ENCODE measurements at places on chromosomes 3 and 15.

DNA sequence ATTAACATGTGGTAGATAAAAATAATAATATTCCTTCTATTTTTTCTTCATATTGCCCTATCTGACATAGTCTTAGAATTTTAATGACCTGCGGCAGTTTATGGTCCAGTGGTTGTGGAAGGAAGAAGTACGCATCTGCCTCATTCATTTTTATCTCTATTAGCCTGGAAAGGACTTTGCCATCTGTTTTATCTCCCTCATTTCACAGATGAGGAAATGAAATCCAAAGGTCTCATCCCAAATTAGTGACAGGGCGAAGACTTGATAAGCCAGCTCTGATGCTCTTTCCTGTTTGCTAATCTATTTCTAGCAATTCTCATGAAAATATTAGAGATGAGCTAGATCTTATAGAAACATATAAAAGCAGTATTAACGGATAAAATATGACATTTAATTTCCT is 113.3 kb downstream of the KLHL25 start:
- DNase-seq, result no peak

DNA sequence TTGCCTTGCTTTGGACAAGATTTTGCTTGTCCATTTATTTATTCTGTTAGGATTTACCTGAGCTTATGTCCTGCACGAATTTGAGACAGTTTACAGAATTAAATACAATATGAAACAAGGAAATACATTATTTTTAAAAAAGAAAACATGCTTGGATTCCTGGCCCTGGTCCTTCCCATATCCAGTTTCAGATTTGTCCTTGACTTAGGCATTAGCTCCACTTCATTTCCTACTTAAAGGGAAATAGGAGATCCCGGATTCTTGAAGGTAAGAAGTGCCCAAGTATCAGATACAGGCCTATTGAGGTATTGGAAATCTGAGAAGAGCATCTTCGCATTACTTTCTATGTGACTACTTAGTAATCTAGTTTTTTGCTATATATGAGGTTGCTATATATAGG is 672.0 kb downstream of the SI start:
- DNase-seq, result no peak

DNA sequence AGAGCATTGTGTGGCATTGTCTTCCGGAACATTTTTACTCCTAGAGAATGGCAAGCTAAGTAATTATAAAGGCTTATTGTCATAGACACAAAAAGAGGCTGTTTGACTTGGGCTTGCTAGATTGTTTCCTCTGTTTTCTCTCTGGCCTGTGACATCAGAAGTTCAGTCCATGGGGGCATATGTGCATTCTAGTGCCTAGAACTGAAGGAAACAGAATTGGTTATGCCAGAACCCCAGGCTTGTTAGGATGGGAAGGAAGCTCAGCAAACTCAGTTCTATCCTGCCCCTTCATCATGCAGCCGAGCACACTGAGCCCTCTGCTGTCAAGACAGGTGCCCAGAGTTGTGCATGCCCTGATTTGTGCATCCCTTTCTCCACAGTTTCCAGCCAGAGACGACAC is 131.3 kb downstream of the PDE8A start:
- DNase-seq, result no peak

- no peak for DNase-seq
These were observed 41.9 kb upstream of the MAP4 start for GRCh38 chr3:48058091-48058490.

- no peak for DNase-seq
These were observed 142.7 kb downstream of the ALDH1A2 start for GRCh38 chr15:57922776-57923175.

DNA sequence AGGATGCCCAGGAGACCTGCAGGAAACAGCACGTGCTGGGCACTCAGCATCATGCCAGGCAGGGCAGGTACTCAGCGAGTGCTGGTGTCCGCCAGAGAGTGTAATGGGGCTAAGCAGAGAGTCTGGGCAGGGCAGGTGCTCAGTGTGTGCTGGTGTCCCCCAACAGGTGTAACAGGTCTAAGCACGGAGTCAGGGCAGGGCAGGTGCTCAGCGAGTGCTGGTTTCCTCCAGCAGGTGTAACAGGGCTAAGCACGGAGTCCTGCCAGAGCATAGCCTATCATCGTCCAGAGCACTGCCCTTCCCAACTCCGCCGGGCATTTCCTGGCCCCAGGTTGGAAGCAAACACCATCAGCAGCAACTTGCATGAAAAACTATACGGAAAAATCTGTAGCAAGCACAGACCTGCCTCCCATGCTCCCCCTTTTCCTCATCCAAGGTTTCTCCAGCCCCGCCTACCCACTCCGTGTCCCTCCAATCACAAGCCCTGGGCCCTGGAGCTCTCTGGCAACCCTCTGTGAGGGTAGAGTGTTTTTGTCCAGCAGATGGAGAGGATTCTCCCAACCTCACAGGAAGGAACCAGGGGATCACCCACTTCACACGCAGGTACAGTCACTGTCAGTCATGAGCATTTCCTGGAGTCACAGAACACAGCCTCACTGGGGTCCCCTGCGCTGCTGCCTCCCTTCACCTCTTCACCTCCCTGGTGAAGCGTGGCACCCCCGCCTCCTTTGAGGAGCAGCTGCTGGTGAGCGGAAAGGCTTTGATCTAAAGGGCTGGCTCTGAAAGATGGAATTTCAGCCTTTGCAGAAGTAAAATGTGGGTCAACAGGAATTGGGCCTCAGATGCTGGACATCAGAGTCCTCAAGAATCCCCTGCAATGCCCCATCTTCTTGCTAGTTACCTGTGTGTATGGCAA is 302.5 kb downstream of the OCA2 start:
- DNase-seq, result no peak

DNA sequence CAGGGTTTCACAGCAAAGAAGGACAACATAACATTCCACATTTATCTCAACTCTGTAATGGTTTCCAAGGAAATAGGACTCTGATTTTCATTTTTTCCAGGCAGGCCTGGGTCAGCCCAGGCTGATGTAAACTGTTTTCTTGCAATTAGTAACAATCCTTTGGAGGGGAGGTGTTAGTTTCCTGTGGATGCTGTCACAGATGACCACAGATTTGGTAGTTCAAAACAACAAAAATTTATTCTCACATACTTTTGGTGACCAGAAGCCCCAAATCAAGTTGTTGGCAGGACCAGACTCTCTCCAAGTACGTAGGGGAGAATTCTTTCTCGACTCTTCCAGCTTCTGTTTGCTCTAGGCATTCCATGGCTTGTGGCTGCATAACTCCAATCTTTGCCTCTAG is 88.0 kb downstream of the EDEM1 start:
- peak; percentile 37 for DNase-seq

- no peak for DNase-seq
These were observed 40.8 kb downstream of the TCF12 start for GRCh38 chr15:56959318-56959648.

DNA sequence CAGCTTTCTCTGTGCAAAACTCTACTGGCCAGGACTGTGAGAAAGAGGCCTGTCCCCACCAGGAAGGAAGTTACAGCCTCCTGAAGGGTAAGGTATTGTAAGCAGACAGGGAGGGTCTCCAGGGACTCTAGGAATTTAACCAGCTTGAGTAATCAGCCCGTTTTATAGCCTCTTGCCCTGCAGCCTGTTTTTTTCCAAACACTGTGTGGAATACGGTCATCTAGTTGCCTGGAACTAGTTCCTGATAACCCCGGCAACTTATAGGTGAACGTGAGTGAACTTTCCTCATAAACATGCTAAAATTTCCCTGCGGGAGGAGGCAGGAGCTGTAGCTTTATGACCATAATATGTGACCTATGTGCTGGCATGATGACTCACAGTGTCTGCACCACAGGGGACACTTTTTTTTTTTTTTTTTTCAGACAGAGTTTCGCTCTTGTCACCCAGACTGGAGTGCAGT is 60.1 kb upstream of the DAZL start:
- no peak for DNase-seq

DNA sequence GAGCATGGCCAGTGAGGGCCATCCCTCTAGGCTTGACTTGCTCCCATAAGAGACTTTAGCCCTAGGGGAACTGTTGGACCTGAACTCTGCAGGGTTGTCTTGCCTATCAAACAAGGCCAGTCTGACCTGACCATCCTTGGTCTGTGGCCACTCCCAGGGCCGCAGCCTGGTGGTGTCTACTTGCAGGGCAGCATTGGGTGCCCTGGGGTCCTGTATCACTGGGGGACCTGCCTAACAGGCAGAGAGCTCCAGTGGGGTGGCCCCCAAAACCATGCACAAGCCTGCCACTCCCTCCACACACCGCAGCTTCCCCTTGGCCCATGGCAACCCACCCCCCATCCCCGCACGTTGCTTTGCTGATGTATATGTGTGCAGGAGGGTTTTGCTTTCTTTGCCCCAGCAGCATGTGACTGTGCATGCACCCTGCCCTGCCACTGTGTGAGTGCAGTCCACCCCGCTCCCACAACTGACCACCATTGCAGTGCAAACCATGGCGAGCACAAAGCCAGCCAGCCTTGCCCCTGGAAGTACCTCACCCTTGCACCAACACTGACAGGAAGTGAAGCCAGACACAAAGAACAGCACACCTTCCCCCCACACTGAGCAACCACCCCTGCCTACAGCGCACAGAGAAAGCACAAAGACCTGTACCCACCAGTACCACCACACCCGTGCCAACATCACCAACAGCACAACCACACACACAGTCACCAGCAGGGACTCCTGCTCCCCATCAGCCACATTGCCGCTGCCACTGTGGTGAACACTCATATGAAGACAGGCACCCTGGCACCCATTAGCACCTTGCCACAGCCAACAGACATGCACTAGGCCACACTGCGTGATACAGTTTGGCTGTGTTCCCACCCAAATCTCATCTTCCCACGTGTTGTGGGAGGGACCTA is 88.8 kb downstream of the SENP7 start:
- no peak for DNase-seq

- peak; percentile 41 for DNase-seq
These were observed 14.0 kb downstream of the PLA2G4D start for GRCh38 chr15:42080186-42080918.

Measured in IMR-90 (cell line).